Sigmoid colon (tissue), 7 donors: ENCODE measurements at places on chromosomes 2 and 18. TPM values are rescaled to one million over a fixed set of nuclear protein-coding genes. Genes with fewer than 3 reads are reported as not detected.

Gene SNORC
- 1.9 TPM for total RNA-seq

Gene MYCN
- 0.55 TPM for total RNA-seq

Gene ZSWIM2
- not detected for total RNA-seq

Gene CEP192
- 24.1 TPM for total RNA-seq

Gene FIGN
- total RNA-seq, result 4.6 TPM

Gene ASB18
- total RNA-seq, result not detected

Gene AP1S3
- total RNA-seq, result 0.99 TPM

Gene REG3G
- total RNA-seq, result not detected

Gene LAMA3
- total RNA-seq, result 8.4 TPM

Gene RAX
- not detected for total RNA-seq

Gene AMER3
- total RNA-seq, result not detected

Gene STARD6
- total RNA-seq, result not detected

Gene CNGA3
- total RNA-seq, result 4.3 TPM

Gene ABCG8
- total RNA-seq, result not detected

Gene SERPINB10
- not detected for total RNA-seq

Gene SGPP2
- 1.1 TPM for total RNA-seq

Gene SLC66A3
- total RNA-seq, result 35.0 TPM

Gene NOSTRIN
- 13.3 TPM for total RNA-seq

Gene TDRD15
- not detected for total RNA-seq

Gene CTNNA2
- total RNA-seq, result 4.2 TPM

Gene CERKL
- not detected for total RNA-seq

Gene PMAIP1
- 1.1 TPM for total RNA-seq

Gene CNNM4
- 3.9 TPM for total RNA-seq

Gene UPP2
- not detected for total RNA-seq

Gene NPPC
- total RNA-seq, result 5.6 TPM

Gene USP34
- 136 TPM for total RNA-seq

Gene CAPN13
- not detected for total RNA-seq

Gene RNF25
- 6.4 TPM for total RNA-seq

Gene RGPD4
- not detected for total RNA-seq

Gene KIAA2012
- total RNA-seq, result 0.16 TPM

Gene DSG3
- total RNA-seq, result not detected

Gene CCL20
- 6.4 TPM for total RNA-seq

Gene ADCY3
- 17.5 TPM for total RNA-seq

Gene NLRC4
- 1.1 TPM for total RNA-seq

Gene ZNF396
- 1.9 TPM for total RNA-seq

Gene WNT6
- 2.6 TPM for total RNA-seq

Gene LONRF2
- 14.6 TPM for total RNA-seq

Gene FMNL2
- 30.5 TPM for total RNA-seq

Gene LRRC30
- not detected for total RNA-seq

Gene HOXD1
- 0.41 TPM for total RNA-seq

Gene SLC5A7
- total RNA-seq, result 1.8 TPM
